Calu3 (cell line): ENCODE measurements at places on chromosomes 4 and X. TPM values are rescaled to one million over a fixed set of nuclear protein-coding genes. Genes with fewer than 3 reads are reported as not detected.

- DNase-seq = no peak
- H3K4me1 ChIP-seq = no peaks in the 10 kb centered on the region
- H3K27me3 ChIP-seq = no peaks in the 10 kb centered on the region
- no peak overlapping the region for H3K27ac ChIP-seq
- H3K4me3 ChIP-seq = no peak overlapping the region
Observed at GRCh38 chr4:127917151-127917550, 36.5 kb downstream of the PLK4 start.

DNA sequence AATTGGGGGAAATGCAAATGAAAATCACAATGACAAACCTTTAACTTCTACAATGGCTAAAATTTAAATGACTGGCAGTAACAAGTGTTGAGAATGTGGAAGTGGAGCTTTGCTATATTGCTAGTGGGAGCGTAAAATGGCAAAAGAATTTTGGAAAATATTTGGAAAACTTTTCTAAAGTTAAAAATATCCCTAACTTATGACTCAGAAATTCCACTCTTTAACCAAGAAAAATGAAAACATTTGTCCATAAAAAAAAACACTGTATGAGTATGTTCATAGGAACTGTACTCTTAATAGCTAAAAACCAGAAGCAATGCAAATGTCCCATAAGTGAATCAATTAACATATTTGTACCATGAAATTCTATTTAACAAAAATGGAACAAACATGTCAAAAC lies 3.6 kb downstream of the TBCK start:
- H3K27ac ChIP-seq = no peak overlapping the region
- H3K27me3 ChIP-seq = no peaks in the 10 kb centered on the region
- no peak for DNase-seq

- DNase-seq = peak; percentile 51
- no peaks in the 10 kb centered on the region for H3K27me3 ChIP-seq
- peak overlapping the region; percentile 93 for H3K27ac ChIP-seq
- peaks cover 33% of the 10 kb centered on the region for H3K4me1 ChIP-seq
- peaks cover 13% of the 10 kb centered on the region for H3K36me3 ChIP-seq
- peak overlapping the region; percentile 39 for H3K4me3 ChIP-seq
Observed at GRCh38 chr4:94548571-94548970, 96.8 kb downstream of the PDLIM5 start.

- no peaks in the 10 kb centered on the region for H3K27me3 ChIP-seq
- no peak overlapping the region for H3K4me3 ChIP-seq
- H3K4me1 ChIP-seq = no peaks in the 10 kb centered on the region
- DNase-seq = no peak
- H3K27ac ChIP-seq = no peak overlapping the region
Observed at GRCh38 chr4:159248384-159249178, 145.7 kb downstream of the RAPGEF2 start.

DNA sequence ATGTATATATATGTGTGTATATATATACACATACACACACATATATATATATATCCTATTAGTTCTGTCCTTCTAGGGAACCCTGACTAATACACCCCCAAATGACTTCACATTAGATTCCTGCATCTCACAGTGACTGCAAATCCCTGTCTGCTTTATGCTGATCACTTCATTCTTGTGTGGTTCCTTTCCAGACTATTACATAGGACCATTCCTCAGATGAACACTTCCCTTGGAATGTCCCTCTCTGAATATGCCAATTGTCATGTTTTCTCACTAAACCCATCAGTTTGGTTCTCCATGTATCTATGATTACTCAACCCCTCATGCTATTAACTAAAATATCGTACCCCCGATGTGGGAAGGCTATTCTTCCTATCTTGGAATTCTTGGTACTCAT lies 605.2 kb upstream of the NR3C2 start:
- no peak overlapping the region for H3K4me3 ChIP-seq
- no peak overlapping the region for H3K27ac ChIP-seq
- H3K4me1 ChIP-seq = no peaks in the 10 kb centered on the region
- DNase-seq = no peak
- H3K27me3 ChIP-seq = no peaks in the 10 kb centered on the region
- H3K36me3 ChIP-seq = no peaks in the 10 kb centered on the region

- H3K4me1 ChIP-seq = no peaks in the 10 kb centered on the region
- no peak for DNase-seq
- no peak overlapping the region for H3K4me3 ChIP-seq
Observed at GRCh38 chrX:38206036-38206435, 14.6 kb downstream of the SRPX start.

DNA sequence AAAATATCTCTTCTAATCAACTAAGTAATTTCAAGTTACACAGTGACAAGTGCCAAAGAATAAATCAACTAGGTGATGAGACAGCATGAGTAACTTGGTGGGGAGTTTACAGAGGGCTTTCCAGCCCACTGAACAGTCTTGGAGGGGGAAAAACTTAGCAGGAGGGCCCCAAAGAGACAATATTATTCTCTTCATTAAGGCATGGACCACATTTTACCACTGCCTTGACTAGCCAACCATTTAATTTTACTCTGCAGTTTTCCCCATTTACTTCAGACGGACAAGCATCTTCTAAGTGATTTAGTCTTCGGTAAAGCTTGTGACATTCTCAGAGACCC lies 25.3 kb upstream of the GATB start:
- H3K27ac ChIP-seq = no peak overlapping the region
- H3K4me3 ChIP-seq = no peak overlapping the region
- H3K36me3 ChIP-seq = no peaks in the 10 kb centered on the region
- no peaks in the 10 kb centered on the region for H3K4me1 ChIP-seq
- no peak for DNase-seq

DNA sequence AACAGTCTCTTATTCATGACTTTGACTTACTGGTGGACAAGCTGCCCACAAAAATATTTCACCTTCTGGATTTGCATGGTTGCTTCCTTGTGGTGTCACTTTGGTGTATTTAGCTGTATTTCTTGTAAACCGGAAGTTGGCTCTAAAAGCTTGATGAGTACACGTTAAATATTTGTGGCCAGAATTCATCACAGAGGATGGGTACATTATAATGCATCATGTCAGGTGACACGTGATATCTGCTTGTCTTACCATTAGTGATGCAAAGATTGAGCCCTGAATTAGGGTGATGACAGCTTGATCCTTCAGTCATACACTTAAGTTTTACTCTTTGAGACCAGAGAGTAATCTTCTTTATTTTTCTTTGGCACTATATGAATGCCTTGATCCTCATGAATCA lies 188.3 kb upstream of the RPS6KA3 start:
- H3K27me3 ChIP-seq = no peaks in the 10 kb centered on the region
- no peak for DNase-seq
- H3K4me1 ChIP-seq = no peaks in the 10 kb centered on the region

DNA sequence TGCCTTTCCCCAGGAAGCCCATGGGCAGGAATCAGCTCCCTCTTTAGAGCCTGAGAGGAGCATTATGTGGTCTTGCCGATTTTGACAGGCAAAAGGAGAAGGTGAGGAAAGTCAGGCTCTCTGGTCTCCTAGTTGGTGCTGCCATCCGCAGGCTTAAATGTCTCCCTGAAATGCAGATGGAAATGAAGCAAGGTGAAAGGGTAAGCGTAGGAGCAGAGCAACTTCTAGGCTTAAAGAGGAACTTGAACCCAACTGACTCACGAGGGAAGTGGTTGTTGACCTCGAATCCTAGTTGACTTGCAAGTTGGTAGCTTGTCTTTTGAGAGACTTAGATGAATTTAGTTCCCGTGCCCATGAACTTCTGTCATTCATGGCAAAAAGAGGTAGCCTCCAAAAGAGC lies 205.9 kb downstream of the PTTG2 start:
- H3K27me3 ChIP-seq = no peaks in the 10 kb centered on the region
- H3K4me3 ChIP-seq = no peak overlapping the region
- peaks cover 46% of the 10 kb centered on the region for H3K4me1 ChIP-seq
- no peak overlapping the region for H3K27ac ChIP-seq

DNA sequence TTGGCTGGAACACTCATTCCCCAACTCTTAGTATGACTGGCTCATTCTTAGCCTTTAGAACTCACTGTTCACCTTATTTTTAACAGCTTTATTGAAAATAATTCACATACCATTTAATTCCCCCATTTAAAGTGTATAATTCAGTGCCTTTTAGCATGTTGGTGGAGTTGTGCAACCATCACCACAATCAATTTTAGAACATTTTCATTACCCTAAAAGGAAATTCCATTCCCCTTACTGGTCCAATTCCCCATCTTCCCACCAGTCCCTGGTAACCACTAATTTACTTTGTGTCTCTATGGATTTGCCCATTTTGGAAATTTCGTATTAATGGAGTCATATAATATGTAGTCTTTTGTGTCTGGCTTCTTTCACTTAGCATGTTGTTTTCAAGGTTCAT lies 19.7 kb downstream of the NHSL2 start:
- H3K4me3 ChIP-seq = no peak overlapping the region
- H3K27ac ChIP-seq = no peak overlapping the region
- H3K27me3 ChIP-seq = peaks cover 66% of the 10 kb centered on the region
- DNase-seq = no peak
- no peaks in the 10 kb centered on the region for H3K4me1 ChIP-seq

DNA sequence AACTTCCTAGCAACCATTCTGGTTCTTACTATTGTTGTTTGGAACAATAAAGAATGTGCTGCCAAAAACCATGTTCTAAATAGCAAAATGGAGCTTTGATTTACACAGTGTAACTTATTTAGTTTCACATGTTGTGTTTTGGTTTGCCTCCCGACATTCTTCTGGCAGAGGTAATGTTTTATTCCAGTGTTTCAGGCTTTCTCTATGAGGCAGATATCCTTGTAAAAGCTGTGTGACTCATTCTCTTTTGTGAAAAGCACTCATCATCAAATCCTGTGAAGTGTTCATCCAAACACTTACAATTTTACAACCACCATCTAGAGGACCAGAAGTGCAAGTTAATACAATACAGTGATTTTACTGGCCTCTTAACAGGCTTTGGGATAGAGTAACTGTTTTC lies 219.0 kb upstream of the GIMD1 start:
- no peak overlapping the region for H3K27ac ChIP-seq
- H3K27me3 ChIP-seq = no peaks in the 10 kb centered on the region
- H3K36me3 ChIP-seq = no peaks in the 10 kb centered on the region
- no peak overlapping the region for H3K4me3 ChIP-seq
- DNase-seq = no peak
- peaks cover 22% of the 10 kb centered on the region for H3K4me1 ChIP-seq

- H3K27ac ChIP-seq = no peak overlapping the region
- no peaks in the 10 kb centered on the region for H3K27me3 ChIP-seq
- H3K36me3 ChIP-seq = no peaks in the 10 kb centered on the region
- no peak for DNase-seq
Observed at GRCh38 chrX:9285342-9285771, 179.5 kb upstream of the TBL1X start.

DNA sequence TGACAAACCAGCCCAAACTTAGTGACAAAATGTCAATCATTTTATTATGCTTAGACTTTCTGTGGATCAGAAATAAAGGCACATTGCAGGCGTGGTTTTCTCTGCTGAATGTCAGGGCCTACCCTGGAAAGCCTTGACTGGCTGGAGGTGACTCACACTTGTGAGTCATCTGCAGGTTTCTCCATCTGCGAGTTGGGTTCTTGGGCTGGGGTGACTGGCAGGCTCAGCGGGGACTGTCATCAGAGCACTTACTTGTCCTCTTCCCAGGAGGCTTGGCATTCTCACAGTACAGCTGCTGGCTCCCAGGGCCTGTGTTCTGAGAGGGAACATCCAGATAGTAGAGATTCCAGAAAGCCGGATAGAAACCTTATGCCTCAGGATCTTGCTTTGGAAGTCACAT lies 153.8 kb upstream of the AGA start:
- no peaks in the 10 kb centered on the region for H3K4me1 ChIP-seq
- H3K4me3 ChIP-seq = no peak overlapping the region
- H3K27me3 ChIP-seq = no peaks in the 10 kb centered on the region
- H3K27ac ChIP-seq = no peak overlapping the region

DNA sequence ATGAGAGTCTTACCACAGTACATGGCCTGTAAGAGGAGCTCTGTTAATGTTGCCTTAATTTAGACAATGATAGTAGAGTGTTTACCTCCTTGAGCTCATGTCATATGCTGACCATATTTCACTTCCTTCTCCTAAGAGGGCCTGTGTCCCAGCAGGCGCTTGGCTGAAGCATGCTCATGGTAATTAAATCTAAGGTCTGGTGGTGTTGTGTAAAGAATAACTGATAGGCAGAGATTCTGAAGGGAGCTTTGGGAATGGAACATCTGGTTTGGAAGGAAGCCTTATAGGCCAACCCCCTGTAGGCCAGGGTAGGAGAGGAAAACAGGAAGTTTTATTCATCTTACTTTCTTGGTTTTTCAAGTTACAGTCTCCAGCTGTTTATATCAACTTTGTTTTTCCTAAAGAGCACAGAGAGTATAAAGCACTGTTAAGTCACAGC lies 300.2 kb downstream of the USP46 start:
- H3K27ac ChIP-seq = no peak overlapping the region
- H3K36me3 ChIP-seq = no peaks in the 10 kb centered on the region
- no peaks in the 10 kb centered on the region for H3K27me3 ChIP-seq
- H3K4me1 ChIP-seq = no peaks in the 10 kb centered on the region
- no peak for DNase-seq

- H3K27me3 ChIP-seq = no peaks in the 10 kb centered on the region
- H3K4me3 ChIP-seq = no peak overlapping the region
- peak; percentile 9 for DNase-seq
- H3K4me1 ChIP-seq = peaks cover 31% of the 10 kb centered on the region
- H3K36me3 ChIP-seq = no peaks in the 10 kb centered on the region
Observed at GRCh38 chr4:41318839-41319530, 62.3 kb downstream of the UCHL1 start.

GRCh38 chr4:15779306-15779705 lies 1.2 kb downstream of the CD38 start:
- DNase-seq = peak; percentile 21
- H3K4me3 ChIP-seq = peak overlapping the region; percentile 66
- H3K4me1 ChIP-seq = peaks cover 11% of the 10 kb centered on the region
- peaks cover 9% of the 10 kb centered on the region for H3K27me3 ChIP-seq
- H3K27ac ChIP-seq = no peak overlapping the region

DNA sequence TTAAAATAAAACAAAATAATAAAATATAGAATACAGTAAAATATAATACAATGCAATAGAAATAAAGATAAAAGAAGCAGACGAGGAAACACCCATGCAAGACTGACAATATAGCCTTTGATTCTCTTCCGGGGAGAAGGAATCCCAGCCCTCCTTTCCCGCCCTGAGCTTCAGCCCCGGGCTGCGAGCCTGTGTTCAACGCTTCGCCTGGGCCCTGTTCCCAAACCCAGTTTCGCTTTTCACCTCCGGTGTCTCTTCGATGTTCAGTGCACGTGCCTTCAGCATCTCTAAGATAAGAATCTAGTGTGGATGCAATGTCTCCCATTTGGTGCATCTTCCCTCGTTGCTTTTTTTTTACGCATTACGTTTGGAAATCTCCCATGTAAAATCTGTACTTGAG lies 38.4 kb upstream of the ARSD start:
- no peaks in the 10 kb centered on the region for H3K36me3 ChIP-seq
- peaks cover 17% of the 10 kb centered on the region for H3K4me1 ChIP-seq
- H3K4me3 ChIP-seq = no peak overlapping the region

ACOT9 gene
- 38.1 and 49.6 TPM in 2 replicates for total RNA-seq

TMPRSS11E gene
- not detected in 2 replicates for total RNA-seq

STS gene
- total RNA-seq = 11.4 and 14.1 TPM in 2 replicates

PAK3 gene
- 0.50 and 0.88 TPM in 2 replicates for total RNA-seq

CXorf49 gene
- total RNA-seq = 0.76 and 2.0 TPM in 2 replicates

TRIM61 gene
- 0.39 and 0.45 TPM in 2 replicates for total RNA-seq

PRR32 gene
- not detected in 2 replicates for total RNA-seq

MYOZ2 gene
- not detected in 2 replicates for total RNA-seq

THOC2 gene
- total RNA-seq = 107 and 112 TPM in 2 replicates

NLRP2B gene
- not detected in 2 replicates for total RNA-seq
